ENCODE measurements at places on chromosomes 2 and 18.

GRCh38 chr2:75155115-75155514 is 44.2 kb downstream of the TACR1 start:
- DNase-seq: no peak

DNA sequence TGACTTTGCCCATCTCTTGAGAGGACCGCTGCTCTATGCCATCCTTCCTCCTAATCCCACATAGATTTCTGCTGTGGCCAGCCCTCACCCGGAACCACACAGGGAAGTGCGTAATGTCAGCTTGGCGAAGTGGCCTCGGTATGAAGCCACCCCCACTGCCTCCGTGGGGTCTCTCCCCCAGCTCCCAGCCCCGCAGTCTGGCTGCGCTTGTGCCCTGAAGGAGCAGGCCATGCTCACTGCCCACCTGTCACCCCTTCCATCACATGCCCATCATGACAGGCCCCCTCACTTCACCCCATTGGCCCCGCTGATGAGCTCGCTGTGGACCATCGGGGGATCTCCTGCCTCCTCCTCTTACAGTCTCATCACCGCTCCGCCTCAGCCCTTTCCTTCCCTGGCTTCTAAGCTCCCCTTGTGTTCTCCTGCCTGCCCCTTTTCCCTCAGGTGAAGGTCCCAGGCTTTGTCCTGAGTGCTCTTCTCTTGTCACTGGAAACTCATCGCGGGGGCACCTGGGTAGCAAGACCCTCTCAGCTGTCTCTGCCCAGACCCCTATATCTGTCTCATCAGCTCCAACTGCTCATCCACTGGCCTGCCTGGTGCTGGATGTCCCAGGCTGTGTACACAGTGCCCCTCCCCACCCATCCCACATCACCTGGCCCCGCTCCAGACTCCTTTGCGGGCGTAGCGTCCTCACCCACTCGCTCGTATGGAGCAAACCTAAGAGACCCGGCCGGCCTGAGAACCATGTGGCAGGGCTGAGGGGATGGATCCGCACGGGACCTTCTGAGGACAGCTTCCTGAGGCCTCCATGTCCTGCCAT is 81.7 kb downstream of the GLI2 start:
- no peak for DNase-seq

DNA sequence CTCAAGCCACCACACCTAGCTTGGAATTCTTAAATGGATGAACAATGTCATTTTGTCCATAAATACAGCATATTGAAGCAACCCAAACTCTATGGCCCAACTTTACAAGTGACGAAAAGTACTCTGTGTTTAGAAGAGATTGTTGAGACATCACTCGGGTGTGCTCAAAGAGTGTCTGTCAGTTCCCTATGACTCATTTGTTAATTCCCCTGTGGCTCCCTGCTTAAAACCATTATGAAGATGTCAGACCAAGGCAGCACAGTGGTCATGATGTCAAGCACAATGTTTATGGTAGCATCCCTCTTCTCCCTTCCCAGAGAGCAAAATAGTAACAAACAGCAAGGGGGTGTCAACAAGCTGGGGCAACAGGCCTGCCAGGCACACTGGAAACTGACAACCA is 3.0 kb downstream of the LYG1 start:
- no peak for DNase-seq

DNA sequence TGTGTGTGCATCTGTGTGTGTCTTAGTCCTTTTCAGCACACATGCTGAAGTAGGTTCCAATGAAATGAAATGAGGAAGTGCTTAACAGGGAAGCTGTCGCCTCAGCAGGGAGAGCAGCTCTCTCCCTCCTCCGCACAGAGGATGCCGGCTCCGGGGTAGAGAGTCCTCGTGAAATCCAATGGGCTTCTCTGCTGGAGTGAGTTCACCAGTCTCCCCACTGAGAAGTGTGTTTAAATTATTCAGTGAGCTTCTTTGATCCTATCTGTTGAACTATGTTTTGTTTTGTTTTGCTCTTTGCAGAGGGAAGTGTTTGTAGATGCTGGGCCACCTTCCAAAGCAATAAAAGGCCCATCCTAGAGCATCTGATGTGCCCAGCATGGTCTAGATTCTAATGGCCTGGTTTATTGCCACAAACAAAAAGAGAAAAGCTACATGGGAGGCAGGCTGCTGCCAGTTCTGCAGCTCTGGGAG is 6.7 kb downstream of the PPP1R7 start:
- DNase-seq: no peak

DNA sequence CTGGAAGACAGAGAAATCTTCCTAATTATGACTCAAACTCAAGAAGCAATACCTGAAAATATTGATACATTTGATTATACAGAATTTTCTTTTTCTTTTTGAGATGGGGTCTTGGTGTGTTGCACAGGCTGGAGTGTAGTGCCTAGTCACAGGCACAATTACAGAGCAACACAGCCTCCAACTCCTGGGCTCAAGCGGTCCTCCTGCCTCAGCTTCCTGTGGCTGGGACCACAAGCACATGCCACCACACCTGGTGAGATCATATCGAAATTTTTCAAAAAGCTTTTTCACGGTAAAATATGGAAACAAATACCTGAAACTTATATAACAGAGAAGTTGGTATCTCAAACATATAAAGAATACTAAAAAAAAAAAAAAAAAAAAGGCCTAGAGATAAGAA is 27.9 kb downstream of the TGFBRAP1 start:
- no peak for DNase-seq

- no peak for DNase-seq
Observed at GRCh38 chr2:223075301-223076270, 23.6 kb downstream of the KCNE4 start.

DNA sequence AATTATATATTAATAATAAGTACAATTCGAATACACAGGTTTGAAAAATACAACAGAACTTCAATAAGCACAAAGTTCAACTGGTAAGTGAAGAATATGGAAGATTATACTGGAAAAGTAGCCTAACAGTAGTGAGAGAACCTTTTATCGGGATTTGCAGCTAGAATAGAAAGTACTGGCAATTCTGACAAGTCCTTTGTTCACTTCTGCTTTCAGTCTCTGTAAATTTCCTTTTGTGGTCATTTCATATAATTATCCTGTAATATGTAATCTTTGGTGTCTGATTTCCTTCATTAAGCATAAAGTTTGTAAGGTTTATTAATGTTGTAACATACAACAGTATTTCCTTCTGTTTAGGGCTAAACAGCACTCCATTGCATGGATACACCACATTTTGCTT is 67.2 kb downstream of the CUL3 start:
- no peak for DNase-seq

DNA sequence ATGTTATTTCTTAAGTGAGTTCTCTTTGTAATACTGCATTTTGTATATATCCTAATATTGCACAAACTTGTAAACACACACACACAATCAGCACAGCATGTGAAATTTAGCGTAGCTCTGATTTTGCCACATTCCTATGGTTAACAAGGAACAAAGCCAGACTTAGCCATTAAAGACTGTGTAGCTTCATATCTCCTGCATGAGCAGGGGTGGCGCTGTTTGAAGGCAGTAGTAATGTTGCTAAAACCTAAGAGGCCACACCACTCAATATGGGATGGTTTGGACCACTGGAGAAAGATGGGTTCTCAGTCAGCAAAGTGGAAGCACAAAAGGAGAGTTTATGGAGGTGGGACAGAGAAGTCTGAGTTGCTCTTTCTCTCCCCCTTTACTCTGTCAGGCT is 61.1 kb upstream of the RND3 start:
- DNase-seq: no peak

GRCh38 chr2:241967467-241968144 is 98.1 kb downstream of the RTP5 start:
- no peak for DNase-seq

- no peak for DNase-seq
Observed at GRCh38 chr2:177817300-177817699, 255.3 kb downstream of the PDE11A start.

DNA sequence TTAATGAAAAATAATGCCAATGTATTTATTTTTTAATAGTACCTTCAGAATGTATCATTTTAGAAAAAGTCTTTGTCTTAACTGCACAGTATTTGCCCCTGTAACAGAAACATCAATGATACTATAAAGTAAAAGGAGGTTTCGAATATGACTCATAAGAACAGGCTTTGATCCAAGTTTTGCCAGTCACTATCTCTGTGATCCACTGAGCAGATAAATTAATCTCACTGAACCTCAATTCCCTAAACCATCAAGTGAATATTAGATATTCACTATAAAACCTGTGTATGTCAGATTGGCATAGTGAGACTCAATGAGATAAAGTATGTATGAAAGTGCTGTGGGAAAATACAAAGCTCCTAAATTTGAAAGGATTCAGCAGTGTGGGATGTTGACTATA is 292.1 kb downstream of the EXOC6B start:
- peak; percentile 79 for DNase-seq

- DNase-seq: no peak
Observed at GRCh38 chr2:9336241-9336575, 87.1 kb downstream of the ITGB1BP1 start.

GRCh38 chr2:3243804-3244203 is 133.8 kb downstream of the EIPR1 start:
- no peak for DNase-seq

- no peak for DNase-seq
Observed at GRCh38 chr2:141021109-141021508, 1109.7 kb downstream of the LRP1B start.

GRCh38 chr2:220227266-220227920 is 600.0 kb downstream of the SLC4A3 start:
- DNase-seq: no peak

DNA sequence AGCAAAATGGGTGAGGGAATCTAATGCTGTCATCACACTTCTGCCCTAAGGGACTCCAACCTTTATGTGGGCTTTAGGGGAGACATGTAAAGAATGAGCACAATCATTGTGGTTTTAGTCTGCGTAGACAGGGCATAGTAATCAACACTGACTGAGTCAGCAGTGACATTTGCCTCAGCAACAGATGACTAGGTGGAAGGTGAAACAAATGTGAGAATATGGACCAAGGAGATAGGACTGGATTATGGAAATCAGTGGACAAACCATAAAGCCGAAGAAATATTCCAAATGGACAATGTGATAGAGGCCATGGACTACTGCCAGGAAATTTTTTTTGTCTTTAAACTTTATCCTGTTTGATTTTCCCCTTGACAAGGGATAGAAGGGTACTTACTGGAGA is 83.9 kb downstream of the PDK1 start:
- no peak for DNase-seq

DNA sequence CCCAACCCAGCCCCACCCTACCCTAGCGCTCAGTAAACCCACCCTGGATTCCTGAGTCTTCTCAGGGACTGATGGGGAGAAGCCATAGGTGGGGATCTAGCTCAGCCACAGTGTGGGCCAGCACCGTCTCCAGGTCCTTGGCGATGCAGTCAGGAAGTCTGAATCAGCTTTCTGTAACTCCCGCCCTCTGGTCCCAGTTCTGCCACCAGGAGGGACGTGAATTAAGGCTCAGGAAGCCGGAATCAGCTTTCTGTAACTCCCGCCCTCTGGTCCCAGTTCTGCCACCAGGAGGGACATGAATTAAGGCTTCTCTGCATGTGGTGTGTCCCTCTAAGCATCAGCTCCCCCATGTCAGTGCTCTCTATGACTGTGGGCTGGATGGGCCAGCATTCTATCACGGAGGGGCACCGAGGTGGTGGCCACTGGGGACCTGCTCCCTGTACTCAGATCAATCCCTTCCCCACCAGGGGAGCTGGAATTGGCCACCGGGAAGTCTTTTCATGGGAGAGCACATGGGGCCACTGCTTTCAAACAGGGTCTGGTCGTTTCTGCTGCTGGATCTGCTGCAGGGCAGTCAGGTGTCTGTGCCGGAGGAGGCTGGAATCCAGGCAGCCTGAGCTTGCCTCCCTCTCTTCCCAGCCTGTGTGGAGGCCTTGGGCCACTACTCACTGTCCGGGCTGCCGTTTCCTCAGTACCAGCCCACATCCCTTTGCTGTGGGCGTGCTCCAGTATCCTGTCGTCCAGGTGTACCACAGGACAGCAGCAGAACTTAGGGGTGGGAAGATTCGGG is 24.7 kb downstream of the ASB18 start:
- no peak for DNase-seq

- no peak for DNase-seq
Observed at GRCh38 chr2:218859556-218859987, at the start of gene WNT6. TSS of gene WNT6 (plus strand) at chr2:218859805. CDS start at chr2:218860038, 233 bp downstream.

GRCh38 chr2:191738667-191739066 is 60.7 kb downstream of the NABP1 start:
- no peak for DNase-seq

DNA sequence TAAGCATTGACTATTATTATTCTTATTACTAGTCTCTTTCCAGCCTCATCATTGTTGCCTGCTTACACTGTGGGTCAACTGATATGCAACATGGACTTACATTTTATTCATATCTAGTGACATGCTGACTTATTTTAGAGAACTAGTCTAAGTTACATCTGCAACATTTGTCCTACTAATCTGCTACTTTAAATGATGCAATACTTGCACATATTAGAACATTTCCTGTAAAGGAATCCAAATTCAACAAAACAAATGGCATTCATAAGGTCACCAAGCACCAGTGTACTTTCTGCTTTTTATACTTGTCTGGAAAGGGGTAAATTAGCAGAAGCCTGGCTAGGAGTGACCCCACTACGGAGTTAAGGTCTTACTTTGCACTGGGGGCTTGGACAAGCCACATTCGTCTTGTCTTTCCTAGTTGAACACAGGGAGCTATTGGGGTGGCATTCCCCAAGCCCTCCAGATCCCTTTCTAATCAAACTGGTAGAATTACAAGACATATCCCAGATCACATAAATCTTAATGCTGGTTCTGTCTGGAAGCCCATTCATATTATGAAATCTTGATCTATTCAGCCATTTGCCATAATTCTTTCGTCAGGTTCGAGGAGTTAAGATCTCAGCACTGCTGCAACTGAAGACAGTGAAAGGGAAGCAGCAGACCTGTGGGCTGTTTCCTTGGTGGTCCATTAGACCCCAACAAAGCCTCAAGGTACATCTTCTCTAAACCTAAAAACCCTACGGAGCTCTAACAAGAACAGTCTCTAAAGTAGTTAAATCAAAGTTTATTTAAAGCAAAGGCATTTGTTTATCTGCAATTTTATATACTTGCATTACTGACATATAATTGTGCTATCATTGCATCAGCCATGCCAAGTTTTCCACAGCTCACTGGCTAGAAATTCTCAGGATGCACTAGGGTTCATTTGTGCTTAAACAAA is 49.9 kb upstream of the RTN4 start:
- DNase-seq: no peak

- no peak for DNase-seq
Observed at GRCh38 chr2:97992836-97993825, 2.6 kb downstream of the TMEM131 start.

DNA sequence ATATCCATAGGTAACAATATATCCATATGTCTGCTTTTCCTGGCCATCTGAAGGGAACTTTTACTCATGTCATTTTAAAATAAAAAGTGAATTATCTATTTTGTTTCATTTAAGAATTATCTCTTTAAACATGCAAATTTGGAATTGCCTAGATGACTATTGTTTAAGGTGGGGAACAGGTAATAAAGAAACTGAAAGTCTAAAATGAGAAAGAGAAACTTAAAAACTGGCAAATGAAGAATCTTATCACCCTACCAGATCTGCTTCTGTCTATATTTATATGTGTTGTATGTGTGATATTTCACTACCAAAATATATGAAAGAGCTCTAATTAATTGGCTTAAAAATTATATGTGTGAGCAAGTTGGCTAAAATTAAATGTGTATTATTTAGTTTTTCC is 243.2 kb upstream of the KCNH7 start:
- no peak for DNase-seq

Measured in hematopoietic multipotent progenitor cell treated with erythropoietin and hydrocortisone succinate and interleukin-3 and kit ligand, for 15 days (in vitro differentiated cells).